ENCODE measurements at places on chromosomes 3 and 15. TPM values are rescaled to one million over a fixed set of nuclear protein-coding genes. Genes with fewer than 3 reads are reported as not detected.

MEIS2 gene
- 132 TPM for total RNA-seq

SEC61A1 gene
- 138 TPM for total RNA-seq

DBR1 gene
- total RNA-seq = 24.7 TPM

PLAAT1 gene
- 4.5 TPM for total RNA-seq

DHFR2 gene
- 10.4 TPM for total RNA-seq

SKOR1 gene
- total RNA-seq = 0.33 TPM

TMOD2 gene
- 54.2 TPM for total RNA-seq

ITGA11 gene
- total RNA-seq = 13.7 TPM

PTX3 gene
- 4.4 TPM for total RNA-seq

CDC25A gene
- total RNA-seq = 4.6 TPM

GRIP2 gene
- 9.1 TPM for total RNA-seq

RTP3 gene
- not detected for total RNA-seq

TGM5 gene
- total RNA-seq = 0.38 TPM

SOX14 gene
- total RNA-seq = not detected

OCA2 gene
- total RNA-seq = 12.3 TPM

CPN2 gene
- not detected for total RNA-seq

GP5 gene
- total RNA-seq = 1.1 TPM

CRYGS gene
- total RNA-seq = 2,965 TPM

SMCO1 gene
- 0.38 TPM for total RNA-seq

GOLGA8Q gene
- 5.9 TPM for total RNA-seq
